ENCODE measurements at places on chromosomes 7 and 10.

GRCh38 chr10:103555325-103555649 is 61.8 kb downstream of the NEURL1 start:
- no peak for DNase-seq

DNA sequence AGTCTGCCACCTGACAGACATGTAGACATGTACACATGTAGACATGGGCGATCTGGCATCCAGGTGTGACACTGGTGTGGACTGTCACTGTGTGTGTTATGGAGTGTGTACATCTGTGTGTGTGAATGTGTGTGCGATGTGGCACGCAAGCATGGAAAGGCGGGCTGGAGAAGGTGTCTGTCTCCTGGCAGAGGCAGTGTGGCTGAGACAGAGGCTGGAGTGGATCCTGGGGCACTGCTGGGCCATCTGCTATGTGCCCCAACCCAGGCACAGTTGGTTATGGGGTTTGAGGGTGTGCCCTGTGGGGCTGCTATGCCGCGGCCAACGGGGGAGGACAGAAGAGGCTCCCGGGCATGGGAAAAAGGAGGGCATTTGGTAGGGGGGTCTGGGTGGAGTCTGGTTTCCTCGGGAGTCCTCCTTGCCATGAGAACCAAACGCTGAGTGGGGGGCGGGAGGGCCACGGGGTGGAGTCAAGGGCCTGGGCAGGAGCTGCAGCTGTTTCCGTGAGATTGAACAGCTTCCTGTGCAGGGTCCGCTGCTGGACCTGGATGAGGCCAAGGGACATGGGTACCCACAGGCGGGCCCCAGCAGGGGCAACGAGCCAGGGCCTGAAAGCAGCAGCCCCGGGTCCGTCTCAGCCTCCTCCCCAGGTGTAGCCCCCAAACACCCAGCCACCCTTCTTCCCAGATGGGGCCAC is 1.3 kb downstream of the ELN start:
- DNase-seq, result no peak

- DNase-seq, result no peak
Measured at GRCh38 chr10:79020015-79020491, 48.7 kb upstream of the ZMIZ1 start.

- no peak for DNase-seq
Measured at GRCh38 chr10:116611153-116611545, 9.6 kb upstream of the PNLIPRP2 start.

- no peak for DNase-seq
Measured at GRCh38 chr7:132347123-132347522, 229.1 kb downstream of the PLXNA4 start.

GRCh38 chr10:43377424-43377883 is 6.0 kb downstream of the FXYD4 start:
- no peak for DNase-seq

DNA sequence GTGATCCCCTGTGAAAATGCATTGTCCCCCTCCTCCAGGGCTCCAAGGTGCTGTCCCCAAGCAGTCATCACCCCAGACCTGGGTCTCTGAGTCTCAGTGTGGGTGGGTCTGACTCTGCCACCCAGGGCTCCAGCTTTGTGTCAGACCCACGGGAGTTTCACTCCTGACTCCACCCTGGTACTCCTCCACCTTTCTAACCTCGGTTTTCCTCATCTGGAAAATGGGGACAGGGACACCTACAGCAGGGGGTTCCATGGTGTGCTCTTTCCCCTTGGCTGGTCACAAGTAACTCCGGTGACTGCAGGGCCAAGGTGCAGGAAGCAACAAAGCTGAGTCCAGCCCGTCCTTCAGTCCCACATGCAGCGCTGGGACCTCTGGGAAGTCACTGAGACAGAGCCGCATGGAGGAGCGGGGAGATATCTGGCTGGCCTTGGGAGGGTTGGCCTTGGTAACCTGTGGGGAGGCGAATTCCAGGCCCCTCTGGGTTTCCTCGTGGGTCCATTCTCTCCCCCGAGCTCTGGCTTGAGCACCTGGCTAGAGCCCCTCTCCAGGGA is 41.8 kb upstream of the RABGEF1 start:
- no peak for DNase-seq

DNA sequence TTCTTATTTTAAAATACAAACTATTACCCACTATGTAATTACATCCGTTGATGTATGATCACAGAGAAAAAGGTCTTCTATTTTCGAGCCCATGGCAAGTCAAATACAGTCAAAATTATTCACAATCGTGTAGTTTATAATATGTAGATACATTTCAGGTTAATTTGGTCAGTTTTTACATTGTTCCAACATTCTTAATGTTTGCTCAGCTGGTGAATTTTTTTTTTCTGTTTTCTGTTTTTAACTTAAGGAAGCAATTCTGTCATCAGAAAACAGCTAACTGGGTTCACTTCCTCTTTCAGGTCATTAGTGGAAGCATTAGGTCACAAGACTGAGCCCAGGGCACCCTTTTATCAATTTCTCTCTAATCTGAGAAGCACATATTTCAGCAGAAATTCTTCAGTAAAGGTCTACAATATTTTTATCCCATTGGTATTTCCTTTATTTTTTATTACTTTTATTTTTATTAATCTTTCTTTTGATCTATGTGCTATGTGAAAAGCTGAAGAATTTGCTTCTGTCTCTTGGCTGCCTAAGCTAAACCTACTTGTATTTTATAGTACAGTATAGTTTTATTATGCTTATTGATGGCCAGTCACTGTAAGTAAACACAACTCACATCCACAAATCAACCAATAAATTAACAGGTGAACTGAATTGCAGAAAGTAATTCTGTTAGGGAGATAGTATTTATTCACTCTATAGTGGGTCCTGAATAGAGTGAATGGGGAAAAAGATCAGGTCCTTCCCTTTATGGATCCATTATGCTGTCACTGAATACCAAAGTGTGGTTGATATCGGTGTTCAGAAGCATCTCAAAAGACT is 84.6 kb downstream of the ICA1 start:
- DNase-seq, result peak; percentile 57

DNA sequence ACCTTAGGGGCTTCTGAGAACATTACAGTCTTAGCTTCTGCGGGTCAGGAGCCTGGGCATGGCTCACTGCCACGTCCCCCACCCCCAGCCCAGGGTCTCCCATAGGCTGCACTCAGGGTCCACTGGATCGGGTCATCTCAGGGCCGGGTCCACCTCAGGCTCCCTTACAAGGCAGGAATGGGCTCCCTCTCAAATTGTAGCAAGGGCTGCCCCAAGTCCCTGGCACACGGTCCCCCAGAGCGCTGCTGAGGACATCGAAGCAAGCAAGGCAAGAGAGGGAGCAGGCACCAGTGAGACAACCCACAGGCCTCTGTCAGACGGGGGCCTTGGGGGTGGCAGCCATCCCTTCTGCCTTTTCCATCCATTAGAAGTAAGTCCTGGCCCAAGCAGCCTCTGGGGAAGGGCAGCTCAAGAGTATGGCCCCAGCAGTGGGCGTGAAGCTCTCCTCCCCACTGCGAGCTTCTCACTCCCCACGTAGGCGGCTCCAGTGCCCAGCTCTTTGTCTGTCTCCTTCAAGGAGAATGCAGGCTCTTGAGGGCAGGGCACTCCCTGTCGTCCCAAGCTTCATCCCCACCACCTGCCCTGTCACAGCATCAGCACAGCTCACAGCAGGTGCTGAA is 18.0 kb upstream of the RET start:
- DNase-seq, result no peak

DNA sequence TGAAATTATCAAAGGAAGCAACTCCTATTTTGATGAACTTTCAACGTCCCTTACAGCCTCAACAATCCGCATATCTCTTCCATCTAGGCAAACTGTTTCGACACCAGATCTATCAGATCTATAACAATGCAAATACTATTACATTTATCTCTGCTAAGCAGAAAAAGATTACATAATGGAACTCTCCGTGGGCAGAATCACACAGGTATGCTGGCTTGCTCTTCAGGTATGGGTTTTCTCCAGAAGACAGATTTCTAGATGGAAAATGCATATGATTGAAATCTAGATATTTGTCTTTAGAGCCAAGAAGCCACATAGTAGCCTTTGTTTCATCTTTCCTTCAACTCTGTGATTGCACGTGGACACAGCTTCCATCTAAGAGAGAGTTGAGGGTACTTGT is 38.6 kb downstream of the ADAM12 start:
- DNase-seq, result no peak

DNA sequence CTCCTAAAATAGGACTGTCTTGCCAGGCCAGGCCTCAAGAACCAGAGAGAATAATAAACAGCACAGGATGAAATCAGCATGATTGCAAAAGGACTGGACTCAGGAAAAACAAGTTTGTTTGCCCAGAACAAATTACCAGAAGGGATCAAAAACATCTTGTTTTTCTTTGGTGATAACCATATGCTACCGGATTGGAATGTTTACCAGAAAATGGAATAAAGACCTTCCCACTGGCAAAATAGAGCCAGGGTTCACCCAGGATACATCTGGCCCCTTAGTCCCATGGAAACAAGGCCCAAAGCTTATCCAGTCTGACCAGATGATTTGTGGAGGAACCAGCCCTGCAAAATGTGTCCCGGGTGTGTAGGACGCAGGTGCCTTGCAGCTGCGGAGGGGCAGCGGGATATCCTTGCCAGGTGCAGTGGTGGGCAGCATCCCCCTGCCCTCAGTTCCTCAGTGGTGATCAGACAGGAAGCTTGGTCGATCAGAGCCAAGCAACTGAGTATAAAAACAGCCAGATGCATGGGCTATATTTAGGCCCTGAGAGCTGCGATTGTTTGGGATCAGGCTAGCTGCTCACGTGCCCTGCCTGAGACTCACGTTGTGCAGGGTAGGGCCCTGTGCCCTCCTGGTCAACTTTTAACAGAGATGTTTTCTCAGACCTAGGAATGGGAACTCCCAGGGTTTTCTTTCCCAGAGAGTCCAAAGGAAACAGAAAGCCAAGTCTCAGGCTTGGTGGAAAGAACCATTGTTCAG is 4.6 kb upstream of the ZNF22 start:
- DNase-seq, result no peak

- DNase-seq, result no peak
Measured at GRCh38 chr7:17936321-17936720, 4.0 kb downstream of the SNX13 start.

DNA sequence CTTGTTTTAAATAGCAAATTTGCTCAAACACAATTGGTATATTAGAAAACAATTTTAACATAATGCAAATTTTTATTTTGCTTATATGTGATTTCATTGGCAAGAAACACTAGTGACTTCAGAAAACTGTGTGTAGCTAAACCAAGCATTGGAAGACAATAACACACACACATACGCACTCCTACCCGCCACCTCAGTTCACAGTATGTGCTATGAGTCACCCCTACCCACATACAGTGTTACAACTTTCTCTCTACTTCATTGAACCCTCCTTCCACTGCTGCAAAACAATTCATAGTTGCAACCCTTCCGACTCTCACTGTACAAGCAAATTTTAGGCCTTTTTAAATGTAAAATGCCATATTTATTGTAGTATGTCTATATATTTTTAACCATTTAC is 119.9 kb upstream of the THSD7A start:
- DNase-seq, result no peak

DNA sequence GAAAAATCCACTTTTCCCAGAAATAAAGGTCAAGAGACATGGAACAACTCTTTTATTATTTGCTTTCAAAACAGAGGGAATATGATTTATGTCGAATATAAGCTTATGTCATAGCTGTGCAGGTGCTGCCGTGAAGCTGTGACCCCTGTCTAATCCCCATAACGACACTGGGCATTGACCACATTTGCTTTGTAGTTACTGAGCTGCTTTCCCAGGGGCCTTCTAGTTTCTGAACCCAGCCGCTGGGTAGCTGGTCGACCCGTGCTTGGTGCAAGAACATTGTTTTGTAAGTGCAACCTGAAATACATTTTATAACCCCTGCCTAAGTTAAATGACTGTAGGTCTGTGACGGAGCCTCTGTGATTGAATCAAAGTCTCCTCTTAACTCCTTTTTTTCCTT is 144.9 kb upstream of the HDAC9 start:
- DNase-seq, result no peak

DNA sequence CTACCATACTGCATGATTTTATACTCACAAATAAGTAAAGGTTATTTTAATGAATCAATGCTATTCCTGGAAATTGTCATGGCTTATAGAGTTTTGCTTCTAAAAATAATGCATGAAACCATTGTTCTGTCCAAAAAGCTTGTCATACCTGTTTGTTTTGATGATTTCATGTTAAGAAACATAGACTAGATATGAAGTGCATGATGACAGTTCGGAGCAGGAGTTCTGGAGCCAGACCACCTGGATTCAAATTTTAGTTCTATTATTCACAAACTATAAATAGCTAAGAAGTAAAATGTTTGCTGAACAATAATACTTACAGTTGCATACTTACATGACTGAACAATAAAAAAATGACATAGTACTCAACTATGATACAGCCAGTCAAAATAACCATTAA is 107.0 kb upstream of the AKR1E2 start:
- DNase-seq, result no peak

GRCh38 chr10:24706479-24707118 is 17.1 kb downstream of the ARHGAP21 start:
- DNase-seq, result peak; percentile 9

- no peak for DNase-seq
Measured at GRCh38 chr7:20952916-20953315, 166.2 kb upstream of the SP8 start.

DNA sequence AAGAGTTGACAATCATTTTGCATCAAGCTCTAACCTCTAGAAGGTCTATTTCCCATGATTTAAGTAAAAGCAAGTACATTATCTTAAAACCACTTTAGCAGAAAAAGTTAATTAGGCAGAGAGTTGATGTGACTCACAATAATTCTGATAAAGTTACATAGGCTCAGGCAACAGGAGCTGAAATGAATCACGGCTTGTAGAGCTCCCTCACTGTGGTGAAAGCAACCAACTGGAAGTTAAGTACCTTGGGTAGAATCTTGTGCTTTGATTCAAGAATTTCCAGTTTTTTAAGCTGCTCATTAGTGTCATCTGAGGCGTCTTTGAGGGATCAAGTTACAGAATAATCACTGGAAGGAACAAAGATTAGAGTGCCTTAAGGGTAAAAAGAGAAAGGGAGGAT is 68.9 kb upstream of the NFE2L3 start:
- DNase-seq, result no peak

DNA sequence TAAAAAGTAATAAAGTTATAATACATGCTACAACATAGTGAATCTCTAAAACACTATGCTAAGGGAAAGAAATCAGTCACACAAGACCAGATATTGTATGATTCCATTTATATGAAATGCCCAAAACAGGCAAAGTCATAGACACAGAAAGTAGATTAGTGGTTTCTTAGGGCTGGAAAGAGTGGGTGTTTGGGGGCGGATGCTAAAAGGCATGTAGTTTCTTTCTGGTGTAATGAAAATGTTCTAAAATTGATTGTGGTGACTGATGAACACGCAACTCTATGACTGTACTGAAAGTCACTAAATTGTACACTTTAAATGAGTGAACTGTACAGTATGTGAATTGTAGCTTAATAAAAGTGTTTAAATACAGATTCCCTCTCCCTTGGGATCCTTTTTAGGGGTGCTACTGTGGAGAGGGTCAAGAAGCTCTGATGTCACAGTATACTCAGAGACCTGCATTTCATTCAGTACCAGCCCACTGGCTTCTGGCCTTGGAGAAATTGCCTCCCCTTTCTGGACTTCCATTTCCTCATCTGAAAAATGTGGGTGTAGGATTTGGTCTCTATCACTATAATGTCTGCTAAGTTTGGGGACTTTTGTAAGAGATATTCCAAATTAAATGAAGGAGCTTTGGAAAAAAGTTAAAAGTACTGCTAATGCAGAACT is 46.4 kb downstream of the AOAH start:
- peak; percentile 20 for DNase-seq

GRCh38 chr10:123909426-123909825 is 17.8 kb upstream of the CPXM2 start:
- DNase-seq, result no peak

All from CD4-positive, alpha-beta T cell treated with Interleukin-17A for 1 hour (primary cell).